A549 treated with AZD2906 at 1 μM for 4 hours (cell line): ENCODE measurements at places on chromosomes 7 and 10. TPM values are rescaled to one million over a fixed set of nuclear protein-coding genes. Genes with fewer than 3 reads are reported as not detected.

NYAP1 gene
- total RNA-seq: 4.1 to 7.9 TPM (median 6.7 TPM) in 5 replicates

CPA2 gene
- total RNA-seq: 0.05 to 0.33 TPM (median 0.11 TPM) in 3 of 5 replicates, not detected in the others

MEOX2 gene
- not detected in 5 replicates for total RNA-seq

THSD7A gene
- total RNA-seq: 1.4 to 2.4 TPM (median 1.9 TPM) in 5 replicates

CNPY4 gene
- 9.2 to 10.9 TPM (median 10.2 TPM) in 5 replicates for total RNA-seq

CUZD1 gene
- total RNA-seq: 1.2 to 1.5 TPM (median 1.3 TPM) in 5 replicates

ARHGAP22 gene
- 2.7 to 3.8 TPM (median 3.3 TPM) in 5 replicates for total RNA-seq
